ENCODE measurements at places on chromosomes 11 and 22. TPM values are rescaled to one million over a fixed set of nuclear protein-coding genes. Genes with fewer than 3 reads are reported as not detected.

DNA sequence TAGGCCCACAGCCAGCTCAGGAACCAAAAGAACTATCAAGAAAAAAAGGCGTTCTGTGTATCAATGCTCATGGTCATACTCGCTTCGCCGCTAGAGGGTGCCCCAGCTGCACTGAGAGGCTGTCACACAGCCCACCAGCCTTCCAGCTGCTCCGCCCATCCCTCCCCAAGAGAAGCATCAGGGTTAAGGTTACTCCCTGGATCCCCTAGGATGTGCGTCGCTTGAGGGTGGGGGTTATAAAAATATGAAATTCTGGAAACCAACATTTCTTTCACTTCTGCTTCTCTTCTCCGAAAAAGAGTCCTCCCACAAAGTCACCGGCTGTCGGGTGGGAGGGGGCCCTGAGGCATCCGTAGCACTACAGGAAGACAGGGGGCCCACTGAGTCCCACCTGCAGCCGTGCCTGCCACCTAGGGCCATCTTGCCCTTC is 1.7 kb downstream of the CBX6 start:
- peak; percentile 93 for DNase-seq

- no peak for DNase-seq
Observed at GRCh38 chr22:33896154-33896553, 24.1 kb downstream of the LARGE1 start.

GRCh38 chr11:3037040-3037944 is 19.9 kb downstream of the CARS1 start:
- DNase-seq = peak; percentile 90

DNA sequence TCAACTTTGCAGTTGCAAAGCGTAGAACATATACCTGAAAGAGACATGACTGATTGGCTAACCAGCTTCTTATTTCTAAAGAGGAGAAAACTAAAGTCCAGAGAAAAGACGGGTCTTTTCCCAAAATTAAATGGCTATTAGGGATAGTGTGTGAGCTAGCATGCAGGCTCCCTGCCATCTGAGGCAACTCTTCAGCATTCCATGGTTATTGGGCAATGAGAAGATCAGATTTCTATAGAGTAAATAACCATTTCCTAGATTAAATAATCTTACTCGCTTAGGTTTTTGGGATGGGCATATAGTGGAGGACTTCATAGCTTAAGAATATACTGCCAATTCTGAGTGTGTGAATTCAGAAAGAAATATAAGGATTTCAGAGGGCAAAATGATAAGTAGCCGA is 95.0 kb downstream of the PDHX start:
- no peak for DNase-seq

DNA sequence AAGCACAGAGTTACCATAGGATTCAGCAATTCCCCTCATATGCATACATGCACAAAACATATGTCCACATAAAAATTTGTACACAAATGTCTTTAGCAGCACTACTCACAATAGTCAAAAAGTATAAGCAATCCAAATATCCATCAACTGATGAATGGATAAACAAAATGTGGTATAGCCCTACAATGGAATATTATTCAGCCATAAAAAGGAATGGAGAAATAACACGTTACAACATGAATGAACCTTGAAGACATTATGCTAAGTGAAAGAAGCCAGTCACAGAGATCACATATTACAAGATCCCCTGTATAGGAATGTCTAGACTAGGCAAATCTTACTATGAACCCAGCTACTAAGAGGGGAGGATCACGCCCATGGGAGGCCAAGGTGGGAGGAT is 7.2 kb downstream of the PRR14L start:
- no peak for DNase-seq

GRCh38 chr11:31096191-31096805 is 273.2 kb downstream of the DCDC1 start:
- DNase-seq = no peak

- DNase-seq = no peak
Observed at GRCh38 chr22:25748140-25748539, 6.2 kb downstream of the MYO18B start.

GRCh38 chr11:128610721-128611617 is 23.6 kb upstream of the ETS1 start:
- no peak for DNase-seq

GRCh38 chr11:17722000-17722643 is 2.8 kb downstream of the MYOD1 start:
- no peak for DNase-seq

GRCh38 chr11:8296038-8296649 is 32.5 kb upstream of the LMO1 start:
- no peak for DNase-seq

DNA sequence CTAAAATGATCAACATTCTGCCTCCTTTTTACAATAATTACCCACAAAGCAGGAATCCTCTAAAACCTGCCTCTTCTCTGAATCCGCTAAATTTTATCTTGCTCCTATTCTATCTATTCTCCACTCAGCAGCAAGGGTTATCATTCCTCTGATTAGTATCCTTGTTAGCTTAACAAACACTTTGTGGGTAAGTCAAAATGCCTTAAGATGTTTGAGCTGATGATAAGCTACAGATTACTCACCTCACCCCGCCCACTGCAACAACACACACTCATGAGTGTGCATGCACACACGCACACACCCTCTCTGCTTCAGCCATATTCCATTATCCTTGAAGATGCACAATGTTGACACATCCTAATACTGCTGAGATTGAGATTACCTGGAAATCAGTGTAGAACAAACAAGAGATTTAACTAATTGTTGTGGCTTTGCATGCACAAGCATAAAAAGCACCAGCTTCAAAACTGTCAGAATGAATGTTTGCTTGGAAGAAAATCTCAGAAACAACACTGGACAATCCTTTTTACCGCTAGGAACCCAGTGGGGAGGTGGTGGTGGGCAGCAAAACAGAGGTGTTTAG is 130.9 kb downstream of the BBOX1 start:
- no peak for DNase-seq

DNA sequence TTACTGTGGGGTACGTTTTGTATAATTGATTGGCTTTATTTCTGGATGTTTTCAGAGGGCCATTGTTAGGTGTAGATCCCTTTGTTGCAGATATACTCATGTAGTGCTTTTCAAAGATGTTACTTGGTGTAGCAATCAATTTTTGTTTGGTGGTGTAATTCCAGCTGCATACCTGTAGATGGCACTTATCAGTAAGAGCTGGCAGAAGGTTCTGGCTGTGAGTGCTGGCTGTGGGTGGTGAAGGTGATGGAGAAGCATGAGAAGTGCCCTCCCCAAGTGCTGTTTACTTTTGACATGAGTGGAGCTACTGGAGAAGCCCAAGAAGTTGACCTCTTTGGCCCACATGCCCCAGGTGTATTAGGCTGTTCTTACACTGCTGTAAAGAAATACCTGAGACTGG is 1074.9 kb downstream of the FAM181B start:
- no peak for DNase-seq

GRCh38 chr11:32115446-32115845 is 24.6 kb downstream of the RCN1 start:
- DNase-seq = no peak

- no peak for DNase-seq
Observed at GRCh38 chr22:28025333-28025732, 106.3 kb upstream of the PITPNB start.

DNA sequence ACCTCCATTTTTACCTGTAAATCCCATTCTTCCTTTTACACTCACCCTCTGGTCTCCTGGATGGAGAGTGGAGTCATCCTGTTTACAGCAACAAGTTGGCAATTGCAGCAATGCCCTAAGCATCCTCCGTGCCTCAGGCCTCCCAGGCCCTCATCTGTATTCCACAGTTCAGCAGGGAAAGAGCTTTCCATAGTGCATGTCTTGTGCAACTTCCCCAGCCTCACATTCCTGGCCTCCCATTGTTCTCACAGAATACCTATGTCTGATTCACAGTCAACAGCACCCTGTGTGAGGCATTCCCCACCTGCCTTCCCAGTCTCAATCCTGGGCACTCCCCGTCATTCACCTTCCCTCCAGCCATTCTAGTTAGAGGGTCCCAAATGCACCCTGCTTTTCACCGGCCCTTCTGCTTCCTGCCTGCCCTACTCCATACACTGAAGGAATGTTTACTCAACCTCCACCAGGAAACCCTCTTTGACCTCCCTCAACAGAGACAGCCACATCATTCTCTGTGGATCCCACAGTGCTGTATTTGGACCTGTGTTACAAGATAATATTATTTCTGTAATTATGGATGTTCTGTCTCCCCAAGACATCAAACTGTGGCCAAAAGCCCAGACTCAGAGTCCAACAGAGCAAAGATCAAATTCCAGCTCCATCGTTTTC is 405.7 kb downstream of the BUD13 start:
- DNase-seq = peak; percentile 51

- no peak for DNase-seq
Observed at GRCh38 chr11:69813839-69814238, 5.4 kb downstream of the FGF3 start.

- DNase-seq = peak; percentile 58
Observed at GRCh38 chr11:44726283-44727113, at the start of gene TSPAN18. Gene TSPAN18, plus strand, starts transcription at chr11:44726962. Its CDS starts 179,455 bp downstream, at chr11:44906417.

- DNase-seq = no peak
Observed at GRCh38 chr22:43262990-43263644, 76.2 kb upstream of the TTLL12 start.

- no peak for DNase-seq
Observed at GRCh38 chr22:26632422-26633155, 10.8 kb downstream of the CRYBA4 start.

DNA sequence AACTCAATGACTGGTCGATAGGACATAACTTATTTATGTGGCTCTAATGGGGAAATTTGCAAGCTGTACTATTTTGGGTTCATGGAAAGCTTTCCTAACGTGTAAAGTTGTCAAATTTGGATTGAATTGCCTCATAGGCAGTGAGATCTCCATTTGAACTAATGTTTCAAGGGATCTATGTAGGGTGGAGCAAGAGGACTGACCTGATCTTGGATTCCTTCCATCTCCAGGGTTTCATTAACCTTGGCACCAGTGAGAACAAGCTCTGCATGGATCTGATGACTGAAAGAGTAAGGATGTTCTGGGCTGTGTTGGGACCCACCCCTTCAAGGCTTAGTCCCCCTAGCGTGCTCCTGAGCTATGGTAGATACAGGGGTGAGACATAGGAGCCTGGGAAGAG is 2.1 kb downstream of the ACCSL start:
- DNase-seq = no peak

The ZBTB16 gene
- polyA plus RNA-seq = 0.19 TPM

The NCAM1 gene
- 3.1 TPM for polyA plus RNA-seq

The AGBL2 gene
- 6.5 TPM for polyA plus RNA-seq

The VSIG10L2 gene
- not detected for polyA plus RNA-seq

The EXPH5 gene
- polyA plus RNA-seq = 0.86 TPM

The SLC37A2 gene
- polyA plus RNA-seq = 1.9 TPM

The E2F8 gene
- polyA plus RNA-seq = 5.4 TPM

The SLC5A12 gene
- polyA plus RNA-seq = 1.3 TPM

All from H1 (cell line).